Cerebellar nuclear complex (tissue), 1 donor: ENCODE measurements at places on chromosomes 1 and 21.

DNA sequence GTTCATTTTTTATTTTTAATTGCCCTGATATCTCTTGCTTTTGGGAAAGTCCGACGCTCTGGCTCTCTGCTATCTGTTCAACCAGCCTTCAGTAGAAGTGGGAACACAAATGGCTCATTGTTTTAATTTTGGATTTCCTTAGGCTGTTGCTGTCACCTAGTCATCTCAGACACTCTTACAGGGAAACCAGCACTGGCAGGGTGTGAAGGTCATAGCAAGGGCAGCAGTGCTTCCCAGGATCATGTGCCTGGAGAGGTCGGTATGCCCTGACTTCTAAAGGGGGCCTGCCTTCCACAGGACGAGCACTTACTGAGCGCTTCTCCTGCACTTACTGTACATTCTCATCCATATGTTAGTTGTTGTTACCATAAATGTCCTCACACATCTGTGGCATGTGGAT lies 224.2 kb downstream of the DISC1 start:
- no peak for DNase-seq

DNA sequence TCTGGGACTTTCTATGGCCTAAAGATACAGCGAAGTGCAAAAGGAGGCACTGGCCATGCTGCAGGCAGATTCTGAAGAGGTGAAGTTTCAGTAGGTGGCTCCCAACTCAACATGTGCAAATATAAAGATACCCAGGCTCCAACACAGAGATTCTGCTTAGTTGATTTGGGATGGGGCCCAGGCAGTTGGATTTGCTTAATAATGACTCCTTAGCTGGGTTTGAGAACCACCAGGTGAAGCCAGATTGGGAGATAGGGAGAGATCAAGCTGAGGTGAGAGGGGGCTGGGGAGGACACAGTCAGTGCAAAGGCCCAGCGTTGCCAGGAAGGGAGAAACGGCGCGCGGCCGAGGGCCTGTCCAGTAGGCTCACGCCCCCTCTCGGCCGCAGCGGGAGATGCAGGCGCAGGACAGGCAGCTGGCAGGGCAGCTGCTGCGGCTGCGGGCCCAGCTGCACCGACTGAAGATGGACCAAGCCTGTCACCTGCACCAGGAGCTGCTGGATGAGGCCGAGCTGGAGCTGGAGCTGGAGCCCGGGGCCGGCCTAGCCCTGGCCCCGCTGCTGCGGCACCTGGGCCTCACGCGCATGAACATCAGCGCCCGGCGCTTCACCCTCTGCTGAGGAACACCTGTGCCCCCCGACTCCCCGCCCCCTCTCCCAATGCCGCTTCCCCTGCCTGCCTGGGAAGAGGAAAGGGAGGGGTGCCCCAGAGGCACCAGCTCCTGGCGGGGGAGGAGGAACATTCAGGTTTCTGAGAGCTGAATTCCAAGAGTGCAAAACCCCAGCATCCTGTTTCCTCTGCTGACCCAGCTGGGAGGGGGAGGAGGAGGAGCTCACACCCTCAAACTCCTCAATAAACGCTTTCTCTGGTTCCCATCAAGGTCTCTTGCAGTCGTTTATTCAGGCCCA lies 1.2 kb downstream of the FAM167B start:
- DNase-seq, result no peak

- no peak for DNase-seq
These were observed 43.7 kb downstream of the SEC16B start for GRCh38 chr1:177926201-177926600.

GRCh38 chr1:58611861-58612385 lies 34.9 kb upstream of the TACSTD2 start:
- no peak for DNase-seq

DNA sequence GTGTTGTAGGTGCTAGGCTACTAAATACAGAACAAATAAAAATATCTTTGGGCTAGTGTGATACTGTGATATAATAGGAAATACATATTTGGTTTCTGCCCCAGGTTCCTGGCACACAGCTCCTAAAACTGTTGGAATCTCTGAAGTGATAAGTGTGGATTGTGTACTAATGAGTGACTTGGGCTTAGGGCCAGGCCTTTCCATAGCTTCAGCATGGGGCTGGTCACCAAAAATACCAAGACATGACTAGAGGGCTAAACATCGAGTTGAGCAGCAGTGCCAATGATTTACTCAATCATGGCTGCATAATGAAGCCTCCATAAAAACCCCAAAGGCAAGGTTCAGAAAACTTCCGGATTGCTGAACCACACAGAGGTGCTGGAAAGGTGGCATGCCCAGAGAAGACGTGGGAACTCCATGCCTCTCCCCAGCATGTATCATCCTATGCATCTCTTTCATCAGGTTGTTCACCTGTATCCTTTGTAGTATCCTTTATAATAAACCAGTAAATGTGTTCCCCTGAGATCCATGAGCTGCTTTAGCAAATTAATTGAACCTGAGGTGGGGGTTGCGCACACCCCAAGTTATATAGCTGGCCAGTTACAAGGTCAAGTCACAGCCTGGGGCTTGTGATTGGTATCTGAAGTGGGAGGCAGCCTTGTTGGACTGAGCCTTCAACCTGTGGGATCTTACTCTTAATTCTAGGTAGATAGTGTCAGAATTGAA lies 51.6 kb downstream of the ZMYM4 start:
- no peak for DNase-seq

DNA sequence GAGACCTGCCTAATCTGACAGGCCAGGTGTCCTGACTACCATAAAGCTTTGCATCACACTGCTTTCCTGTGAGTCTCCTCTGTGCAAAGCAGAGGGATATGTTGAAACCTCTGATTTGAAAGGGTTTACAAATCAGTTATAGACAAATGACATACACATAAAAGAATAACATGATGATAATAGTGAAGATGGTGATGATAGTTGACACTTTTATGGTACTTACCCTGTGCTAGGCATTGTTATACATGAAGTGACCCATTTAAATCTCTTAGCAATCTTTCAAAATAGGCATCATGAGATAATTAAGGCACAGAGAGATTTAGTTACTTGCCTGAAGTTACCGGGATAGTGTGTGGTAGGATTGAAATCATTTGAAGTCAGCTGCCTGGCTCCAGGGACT lies 34.1 kb upstream of the PKN2 start:
- DNase-seq, result no peak

DNA sequence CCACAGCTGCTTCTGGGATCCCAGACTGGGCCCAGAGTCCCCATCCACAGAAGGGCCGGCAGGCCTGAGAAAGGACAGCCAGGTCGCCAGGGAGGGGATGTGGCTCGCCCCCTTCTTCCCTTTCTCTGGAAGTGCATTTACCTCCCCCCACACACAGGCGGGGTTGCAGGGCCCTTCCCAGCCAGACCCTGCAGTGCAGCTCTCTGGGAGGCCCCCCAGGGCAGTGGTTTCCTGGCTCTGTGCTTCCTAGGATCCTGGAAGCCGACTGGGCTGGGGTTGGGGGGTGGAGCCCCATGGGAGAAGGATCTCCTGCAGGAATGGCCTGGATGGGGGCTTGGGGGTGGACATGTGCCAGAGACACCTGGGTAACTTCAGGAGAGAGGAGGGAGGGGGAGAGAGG lies 4.2 kb upstream of the COL6A1 start:
- DNase-seq, result no peak

- DNase-seq, result no peak
These were observed 14.3 kb downstream of the DMRTB1 start for GRCh38 chr1:53473463-53473862.
